ENCODE measurements at places on chromosomes 12 and 14.

GRCh38 chr14:100498068-100498467 lies 89.1 kb downstream of the BEGAIN start:
- DNase-seq = no peak

DNA sequence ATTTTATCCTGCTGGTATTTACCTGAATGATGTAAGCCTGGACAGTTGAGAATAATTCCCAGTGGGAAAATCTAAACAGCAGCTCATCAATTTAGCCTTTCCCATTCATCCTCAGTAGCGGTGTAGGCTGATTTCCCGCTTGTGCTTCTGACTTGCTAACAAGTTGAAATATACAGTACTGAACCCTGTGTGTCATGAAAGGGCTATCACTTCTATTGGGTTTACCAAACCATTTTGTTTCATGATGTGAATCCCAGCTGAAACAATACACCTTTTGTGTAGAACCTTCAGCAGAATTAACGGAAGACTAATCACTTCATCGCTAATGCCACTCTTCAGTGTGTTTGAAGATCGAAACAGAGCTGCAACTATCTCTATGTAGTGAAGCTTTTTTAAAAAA lies 88.4 kb downstream of the POLR3B start:
- no peak for DNase-seq

DNA sequence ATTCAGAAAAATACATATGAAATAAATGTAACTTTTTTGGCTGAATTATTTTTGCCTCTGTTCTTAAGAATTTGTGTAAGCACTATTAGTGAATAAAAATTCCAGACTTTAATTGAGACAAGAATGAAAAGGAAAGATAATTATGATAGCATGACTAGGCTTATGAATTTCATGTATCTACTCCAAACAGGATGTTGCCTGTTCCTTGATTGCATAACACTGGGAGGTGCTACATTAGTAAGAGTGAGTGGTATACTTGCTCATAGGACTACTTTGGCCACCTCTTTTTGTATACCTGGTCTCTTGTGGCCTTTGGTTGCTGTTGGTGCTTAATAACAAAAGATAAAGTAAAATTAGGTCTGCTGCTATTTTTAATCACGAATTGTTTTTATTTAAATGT lies 112.8 kb downstream of the NAV3 start:
- peak; percentile 44 for DNase-seq

DNA sequence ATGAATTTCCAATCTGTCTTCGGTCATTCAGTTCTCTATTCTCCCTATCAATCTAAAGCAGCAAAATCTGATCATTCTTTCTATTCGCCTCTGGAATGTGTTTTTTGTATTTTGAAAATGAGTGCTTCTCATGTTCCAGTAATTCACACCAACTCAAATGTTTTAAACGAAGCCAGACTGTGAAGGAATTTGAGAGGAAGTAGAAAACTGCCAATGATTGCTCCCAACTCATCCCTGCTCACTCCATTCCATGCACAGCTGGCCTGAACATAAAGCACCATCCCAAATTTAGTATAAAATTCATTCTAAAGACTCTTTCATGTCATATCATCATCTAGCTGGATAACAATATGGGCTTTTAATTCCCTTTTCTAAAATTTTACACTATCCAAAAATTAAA lies 123.8 kb downstream of the DUSP6 start:
- DNase-seq = no peak

GRCh38 chr14:54470701-54471100 lies 18.1 kb downstream of the GMFB start:
- no peak for DNase-seq

DNA sequence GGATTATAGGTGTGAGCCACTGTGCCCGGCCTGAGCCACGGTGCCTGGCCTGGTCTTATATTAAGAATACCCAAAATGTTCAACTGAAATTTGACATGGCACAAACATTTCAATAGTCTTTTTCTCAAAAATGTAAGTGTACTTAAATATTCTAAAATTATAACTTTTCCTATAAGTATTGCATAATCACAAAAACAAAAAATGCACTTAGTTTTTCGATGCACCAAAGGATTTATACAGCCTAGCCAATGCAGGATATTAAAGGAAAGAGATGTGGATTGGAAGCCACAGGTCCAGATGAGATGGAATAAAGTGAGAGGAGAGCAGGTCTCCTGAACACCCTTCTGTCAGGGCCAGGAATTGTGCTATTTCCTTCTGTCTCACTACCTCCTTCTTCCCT lies 62.8 kb downstream of the ZC3H14 start:
- DNase-seq = no peak

GRCh38 chr12:106645074-106645421 lies 62.2 kb downstream of the RFX4 start:
- no peak for DNase-seq

GRCh38 chr14:78448164-78449094 lies 278.3 kb downstream of the NRXN3 start:
- no peak for DNase-seq

DNA sequence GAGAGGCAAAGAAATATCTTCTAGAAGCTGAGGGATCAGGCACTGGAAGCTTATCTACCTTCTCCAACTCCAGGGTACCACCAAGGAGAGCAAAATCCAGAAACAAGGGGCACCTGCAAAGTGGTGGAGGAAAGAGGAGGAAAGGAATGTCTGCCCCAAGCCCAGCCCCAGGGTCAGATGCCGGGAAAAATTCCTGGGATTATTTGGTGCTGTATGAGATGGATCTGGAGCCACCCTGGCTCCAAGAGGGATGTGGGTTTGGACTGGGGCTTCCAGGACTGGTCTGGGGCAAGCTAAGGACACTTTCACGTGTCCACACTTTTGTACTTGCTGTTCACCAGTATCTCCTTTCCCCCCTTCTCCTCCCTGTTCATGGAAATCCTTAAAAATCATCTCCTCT lies 69.8 kb downstream of the DPF3 start:
- DNase-seq = no peak

DNA sequence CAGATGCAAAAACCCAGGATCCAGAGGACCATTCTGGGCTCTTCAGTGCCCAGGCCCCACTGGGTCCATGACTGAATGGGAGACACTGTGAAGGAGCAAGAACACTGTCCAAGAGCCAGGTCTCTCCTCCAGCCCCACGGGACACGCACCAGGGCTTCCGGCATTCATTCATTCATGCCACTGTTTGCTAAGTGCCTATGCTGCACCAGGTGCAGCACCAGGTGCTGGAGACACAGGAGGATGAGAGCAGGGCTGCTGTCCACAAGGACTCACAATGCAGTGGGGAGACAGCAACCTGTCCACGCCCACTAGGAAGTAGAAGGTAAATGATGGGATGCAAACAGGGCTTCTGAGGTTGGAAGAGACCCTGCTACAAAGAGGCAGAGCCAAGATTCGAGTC lies 20.4 kb downstream of the CLMN start:
- DNase-seq = no peak

- DNase-seq = peak; percentile 42
These were observed 26.3 kb upstream of the BCDIN3D start for GRCh38 chr12:49868952-49869815.

DNA sequence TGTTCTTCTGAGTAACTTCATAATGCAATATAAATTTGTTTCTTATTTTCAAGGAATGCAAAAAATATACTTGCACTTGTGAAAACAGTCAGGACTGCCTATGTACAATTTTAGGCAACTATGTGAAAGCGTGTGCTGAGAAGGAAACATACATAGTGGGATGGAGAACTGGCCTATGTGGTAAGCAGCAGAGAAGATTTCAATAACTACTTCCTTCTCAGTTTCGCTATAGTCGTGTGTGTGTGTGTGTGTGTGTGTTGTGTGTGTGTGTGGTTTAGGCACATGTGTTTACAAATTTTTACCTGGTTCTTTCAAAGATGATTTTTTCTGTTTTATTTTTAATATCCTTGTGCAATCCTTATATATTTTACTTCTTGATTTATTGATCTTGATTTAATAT lies 211.8 kb downstream of the LRRK2 start:
- no peak for DNase-seq

- DNase-seq = no peak
These were observed 14.8 kb upstream of the BCL11B start for GRCh38 chr14:99286761-99287160.

- DNase-seq = no peak
These were observed 97.7 kb downstream of the ESRRB start for GRCh38 chr14:76473481-76474263.

DNA sequence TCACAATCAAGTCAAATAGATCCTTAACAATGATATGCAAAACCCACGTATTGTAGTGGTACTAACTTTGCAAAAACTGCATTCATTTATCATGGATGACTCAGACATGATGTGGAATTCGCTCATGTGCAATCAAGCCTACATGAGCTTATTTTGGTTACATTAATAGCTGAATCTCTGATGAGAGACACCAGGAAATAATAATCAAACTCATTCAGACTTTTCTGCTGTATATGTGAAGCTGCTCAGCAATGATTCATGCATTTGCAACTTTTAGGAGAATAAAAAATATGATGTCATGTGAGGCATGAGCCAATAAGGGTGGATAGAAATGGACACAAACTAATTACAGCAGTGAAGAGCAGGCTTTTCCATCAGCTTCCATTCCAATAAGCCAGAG lies 1075.8 kb upstream of the TMEM132C start:
- DNase-seq = peak; percentile 36

DNA sequence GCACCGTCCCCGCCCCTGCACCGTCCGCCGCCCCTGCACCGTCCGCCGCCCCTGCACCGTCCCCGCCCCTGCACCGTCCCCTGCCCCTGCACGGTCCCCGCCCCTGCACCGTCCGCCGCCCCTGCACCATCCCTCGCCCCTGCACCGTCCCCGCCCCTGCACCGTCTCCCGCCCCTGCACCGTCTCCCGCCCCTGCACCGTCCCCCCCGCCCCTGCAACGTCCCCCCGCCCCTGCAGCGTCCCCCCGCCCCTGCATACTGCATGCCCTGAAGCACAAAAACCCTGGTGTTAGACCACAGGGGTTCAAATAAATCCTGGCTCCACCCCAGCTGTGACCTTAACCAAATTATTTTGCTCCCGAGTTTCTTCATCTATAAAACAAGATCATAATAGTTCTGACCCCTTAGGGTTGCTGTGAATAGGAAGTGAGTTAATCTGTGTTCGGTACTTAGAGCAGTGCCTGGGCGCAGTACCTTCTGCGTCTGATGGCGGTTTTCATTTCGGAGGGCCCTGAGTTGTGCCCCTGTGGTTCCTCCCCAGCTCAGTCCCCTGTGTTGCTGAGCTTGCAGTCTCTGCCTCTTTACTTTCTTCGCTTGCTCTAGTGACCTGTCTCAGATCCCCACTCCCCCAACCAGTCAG lies 38.1 kb downstream of the ESRRB start:
- no peak for DNase-seq

DNA sequence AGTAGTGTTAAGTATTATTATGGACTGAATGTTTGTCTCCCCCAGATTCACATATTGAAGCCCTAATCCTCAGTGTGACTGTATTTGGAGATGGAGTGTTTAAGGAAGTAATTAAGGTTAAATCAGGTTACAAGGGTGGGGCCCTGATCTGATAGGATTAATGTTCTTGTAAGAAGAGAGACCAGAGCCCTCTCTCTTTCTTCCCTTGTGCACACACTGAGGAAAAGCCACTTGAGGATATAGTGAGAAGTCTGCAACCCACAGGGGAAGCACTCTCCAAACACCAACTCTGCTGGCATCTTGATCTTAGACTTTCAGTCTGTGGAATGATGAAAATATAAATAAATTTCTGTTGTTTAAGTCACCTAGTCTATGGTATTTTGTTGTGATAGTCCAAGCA lies 2.2 kb upstream of the KLRG1 start:
- no peak for DNase-seq

DNA sequence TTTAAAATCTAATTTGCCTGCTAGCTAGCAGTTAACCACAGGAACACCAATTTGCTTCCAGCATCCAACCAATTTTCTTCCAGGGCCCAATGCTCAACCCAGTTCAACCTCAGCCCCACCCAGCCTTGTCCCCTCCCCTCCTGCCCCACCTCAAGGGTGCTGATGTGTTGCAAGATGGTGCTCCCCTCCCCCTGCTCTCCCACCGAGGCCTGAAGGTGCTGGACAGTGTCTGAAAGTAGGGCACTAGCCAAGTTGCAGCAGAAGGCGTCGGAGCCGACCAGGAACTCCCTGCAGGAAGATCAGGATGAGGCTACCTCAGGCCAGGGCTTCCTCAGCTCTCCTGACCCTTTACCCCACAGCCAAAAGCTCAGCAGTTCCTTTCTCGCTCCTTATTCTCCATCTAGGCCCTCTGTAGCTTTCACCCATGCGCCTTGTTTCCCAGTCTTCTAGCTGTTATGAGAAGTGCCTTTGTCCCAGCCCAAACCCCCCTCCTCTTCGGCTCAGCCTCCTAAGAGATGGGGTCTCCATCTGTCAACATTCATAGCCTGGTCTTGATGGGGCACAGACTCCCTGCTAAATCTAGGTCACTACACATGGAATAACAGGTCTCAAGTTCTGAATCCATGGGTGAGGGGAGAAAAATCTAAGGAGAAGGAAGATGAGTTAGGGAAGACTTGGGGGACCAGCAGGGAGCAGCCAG lies 3.6 kb downstream of the STAT6 start:
- DNase-seq = no peak

DNA sequence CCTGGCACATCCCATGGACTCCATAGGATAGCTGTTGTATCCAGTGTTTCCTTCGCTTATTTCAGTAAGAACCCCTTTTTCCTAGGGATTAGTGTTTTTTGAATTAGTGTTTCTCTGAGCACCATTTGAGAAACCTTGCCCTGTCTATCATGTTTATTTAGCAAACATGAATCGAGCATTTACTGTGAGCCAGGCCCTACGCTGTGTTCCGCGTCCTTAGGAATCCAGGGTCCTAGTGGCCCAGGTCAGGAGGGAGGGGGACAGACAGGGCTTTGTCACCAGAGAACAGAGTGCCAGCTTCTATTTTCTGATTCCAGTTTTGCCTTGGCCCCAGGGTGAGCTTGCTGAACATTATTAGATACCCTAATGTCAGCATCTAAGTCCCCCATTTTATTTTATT lies 2.5 kb downstream of the TEAD4 start:
- no peak for DNase-seq

DNA sequence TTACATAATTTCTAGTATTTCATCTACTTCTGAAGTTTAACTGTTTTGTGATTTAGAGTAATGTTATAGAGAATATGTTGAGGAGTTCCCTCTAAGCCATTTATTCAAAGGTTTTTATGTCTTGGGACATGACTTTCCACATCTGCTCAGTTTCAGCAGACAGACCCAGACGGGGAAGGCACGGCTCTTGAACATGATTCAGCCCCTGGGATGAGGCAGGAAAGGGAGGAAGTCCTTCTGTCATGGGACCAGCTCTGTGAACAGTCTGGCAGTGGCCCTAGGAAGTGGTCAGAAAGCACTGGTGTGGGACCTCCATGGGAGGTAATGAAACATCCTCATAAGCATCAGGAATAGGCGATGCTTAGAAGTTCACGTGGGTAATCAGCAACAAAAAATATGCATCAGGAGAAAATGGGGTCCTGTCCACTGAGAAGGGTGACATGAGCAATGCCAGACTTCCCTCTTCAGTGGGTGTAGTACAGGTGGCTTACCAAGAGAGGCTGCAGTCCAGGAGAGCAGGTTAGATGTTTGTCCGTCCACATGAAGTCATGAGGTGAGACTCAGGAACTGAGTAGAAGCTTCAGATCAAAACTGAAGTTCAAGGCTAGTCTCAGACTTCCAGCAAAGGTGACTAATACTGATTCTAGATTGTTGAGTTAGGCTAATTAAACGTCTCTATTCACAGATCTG lies 248.5 kb downstream of the IPO8 start:
- peak; percentile 25 for DNase-seq
